Left hindlimb (tissue), 1 donor: ENCODE measurements at places on chromosomes 1 and 21.

DNA sequence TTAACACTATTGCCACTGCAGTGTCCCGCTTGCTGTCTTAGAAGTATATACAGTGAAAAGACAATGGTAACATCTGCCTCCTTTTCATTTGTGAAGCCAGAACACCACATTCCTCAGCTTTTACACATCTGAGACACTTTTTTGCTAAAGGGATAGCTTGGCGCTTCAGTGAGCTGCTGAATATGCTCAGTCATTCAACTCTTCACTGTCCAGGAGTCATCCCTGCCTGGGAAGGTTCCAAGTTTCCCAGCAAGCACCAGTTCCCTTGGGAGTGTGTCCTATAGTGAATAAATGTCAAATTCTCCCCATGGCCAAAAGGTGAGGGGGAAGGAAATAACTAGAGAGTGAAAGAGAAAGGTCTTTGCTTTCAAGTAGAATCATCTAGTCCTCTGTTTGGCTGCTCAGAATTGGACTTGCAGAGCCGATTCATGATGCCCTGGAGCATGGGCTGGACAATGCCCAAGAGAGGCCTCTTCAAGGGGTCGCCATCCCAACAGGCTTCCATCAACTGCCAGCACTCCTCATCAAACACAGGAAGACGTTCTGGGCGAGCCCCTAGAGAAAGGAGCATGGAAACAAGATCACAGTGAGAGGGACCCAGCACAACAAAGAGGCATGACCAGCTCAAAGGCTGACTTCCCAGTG lies 25.5 kb upstream of the RBBP5 start:
- DNase-seq: no peak

DNA sequence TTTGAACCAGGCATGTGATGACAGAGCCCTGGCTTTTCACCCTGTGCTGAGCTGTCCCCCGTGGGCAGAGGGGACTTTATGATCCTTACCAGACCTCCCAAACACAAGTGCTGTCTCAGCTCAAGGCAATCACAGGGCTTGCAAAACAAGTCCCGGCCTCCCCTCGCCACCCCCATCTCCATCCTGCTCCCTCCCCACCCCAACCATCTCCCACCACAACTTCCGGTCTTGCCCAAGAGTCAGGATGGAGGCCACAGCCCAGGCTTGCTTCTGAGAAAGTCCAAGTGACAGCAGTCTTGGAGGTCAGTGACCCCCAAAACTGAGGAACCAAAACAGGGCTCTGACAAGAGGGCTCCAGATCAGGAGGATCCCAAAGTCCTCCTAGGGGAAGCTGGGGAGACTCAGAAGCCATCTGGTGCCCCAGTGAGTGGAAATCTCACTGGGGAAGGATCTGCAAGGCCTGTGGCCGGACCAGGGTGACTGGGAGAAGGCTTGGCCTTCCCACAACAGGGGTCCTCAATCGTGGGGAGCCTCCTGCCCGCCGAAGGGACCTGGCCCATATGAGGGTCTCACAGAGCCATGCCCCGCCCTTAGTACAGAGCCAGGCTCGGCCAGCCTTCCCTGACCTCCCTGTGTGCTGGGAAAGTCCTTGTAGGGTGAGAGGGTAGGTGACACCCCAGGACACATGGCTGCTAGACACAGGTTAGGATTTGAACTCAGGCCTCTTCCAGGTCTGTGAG lies 4.5 kb upstream of the SDC3 start:
- DNase-seq: peak; percentile 63

DNA sequence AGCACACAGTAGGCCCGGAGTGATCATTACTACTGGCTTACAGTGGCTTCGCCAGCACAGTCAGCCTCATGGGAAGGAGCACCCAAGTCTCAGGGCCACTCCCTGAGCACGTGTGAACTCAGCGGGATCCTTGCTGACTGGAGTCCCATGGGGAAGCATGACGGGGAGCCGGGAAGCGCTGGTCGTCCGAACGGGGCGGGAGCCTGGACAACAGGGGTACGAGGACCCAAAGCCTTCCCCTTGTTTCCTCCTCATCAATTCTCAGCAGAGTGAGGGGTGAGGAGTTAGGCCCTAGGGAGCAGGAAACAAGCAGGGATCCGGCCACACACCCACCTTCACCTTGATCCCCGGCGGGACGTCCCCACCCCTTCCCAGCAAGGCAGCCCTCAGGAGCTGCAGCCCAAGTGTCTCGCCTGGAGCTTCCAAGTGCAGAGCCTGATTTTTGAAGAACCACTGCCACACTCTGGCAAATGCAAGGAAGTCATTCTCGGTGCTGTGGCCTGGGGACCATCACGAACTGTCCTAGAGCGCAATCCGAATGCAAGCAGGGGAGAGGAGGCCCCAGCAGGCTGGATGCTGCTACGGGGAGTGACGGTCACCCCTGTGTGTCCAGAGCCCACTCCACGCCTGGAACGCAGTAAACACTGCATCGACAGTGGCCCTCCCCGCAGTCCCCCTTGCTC lies 35.5 kb downstream of the TOMM20 start:
- DNase-seq: peak; percentile 77

DNA sequence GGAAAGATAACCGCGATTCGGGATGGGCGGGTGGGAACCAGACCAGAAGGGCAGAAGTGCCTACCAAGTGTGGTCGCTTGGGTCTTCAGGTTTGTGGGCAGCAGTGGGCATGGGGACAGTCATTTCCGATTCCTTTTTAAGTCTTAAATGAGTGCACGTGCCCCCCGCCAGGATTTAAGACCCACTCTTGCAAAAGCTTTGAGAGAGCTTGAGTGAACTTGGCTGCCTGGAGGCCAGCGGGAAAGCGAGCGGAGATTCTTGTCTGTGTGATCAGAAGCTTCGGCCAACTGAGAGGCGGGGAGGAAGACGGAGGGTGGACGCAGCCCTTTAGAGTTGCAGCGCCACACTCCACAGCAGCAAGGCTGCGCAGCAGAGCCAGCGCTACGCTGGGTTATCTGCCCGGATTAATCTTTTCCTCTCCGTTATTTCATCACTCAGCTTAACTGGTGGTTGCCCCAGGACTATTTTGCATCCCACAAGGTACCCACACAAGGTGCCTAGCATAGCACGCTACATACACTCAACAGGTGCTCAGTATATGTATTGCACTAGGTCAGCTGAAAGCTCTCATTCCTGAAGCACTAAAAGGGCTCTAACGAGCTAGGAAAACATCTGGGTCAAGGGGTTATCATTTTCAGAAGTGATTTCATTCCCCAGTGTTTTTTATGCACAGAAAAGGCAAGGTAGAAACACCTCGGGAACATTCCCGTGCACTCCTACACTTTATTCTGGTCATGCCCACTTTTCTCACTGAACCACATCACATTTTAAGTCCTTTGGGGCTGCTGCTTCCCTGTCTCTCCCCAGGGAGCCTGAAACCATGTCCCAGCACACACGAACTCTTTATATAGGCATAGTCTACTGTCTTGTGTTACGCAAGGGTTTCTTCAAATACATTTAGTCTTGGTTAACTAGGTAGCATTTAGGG lies 1.5 kb upstream of the BATF3 start:
- DNase-seq: peak; percentile 56

GRCh38 chr1:232036181-232036933 lies 409.8 kb downstream of the DISC1 start:
- no peak for DNase-seq

GRCh38 chr1:54199151-54199764 lies 572 bp downstream of the CYB5RL start:
- DNase-seq: no peak

GRCh38 chr1:33872275-33872674 lies 8.4 kb downstream of the HMGB4 start:
- DNase-seq: no peak

DNA sequence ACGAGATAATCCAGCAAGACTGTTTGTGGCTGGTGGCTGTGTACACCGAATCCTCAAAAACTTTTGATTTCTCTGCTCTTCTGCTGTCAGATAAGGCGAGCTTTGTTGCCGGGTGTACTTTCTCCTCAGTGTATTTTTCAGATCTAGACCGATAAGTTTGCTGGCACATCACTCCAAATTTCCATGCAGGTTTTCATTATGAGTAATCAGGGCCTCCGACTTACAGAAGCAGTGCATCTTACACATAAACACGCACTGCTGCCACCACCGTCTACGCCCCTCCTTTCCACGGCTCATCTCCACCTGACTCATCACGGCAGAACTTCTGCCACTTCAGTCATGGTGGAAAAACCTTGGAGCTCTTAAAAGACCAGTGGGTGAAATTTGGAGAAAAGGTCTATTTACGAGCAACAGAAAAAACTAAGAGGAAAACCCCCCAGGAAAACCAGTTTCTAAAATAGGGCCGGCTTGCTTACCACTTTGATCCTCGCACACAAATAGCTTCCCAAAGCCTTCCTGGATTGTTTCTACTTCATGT lies 7.7 kb downstream of the ZBTB21 start:
- DNase-seq: no peak

DNA sequence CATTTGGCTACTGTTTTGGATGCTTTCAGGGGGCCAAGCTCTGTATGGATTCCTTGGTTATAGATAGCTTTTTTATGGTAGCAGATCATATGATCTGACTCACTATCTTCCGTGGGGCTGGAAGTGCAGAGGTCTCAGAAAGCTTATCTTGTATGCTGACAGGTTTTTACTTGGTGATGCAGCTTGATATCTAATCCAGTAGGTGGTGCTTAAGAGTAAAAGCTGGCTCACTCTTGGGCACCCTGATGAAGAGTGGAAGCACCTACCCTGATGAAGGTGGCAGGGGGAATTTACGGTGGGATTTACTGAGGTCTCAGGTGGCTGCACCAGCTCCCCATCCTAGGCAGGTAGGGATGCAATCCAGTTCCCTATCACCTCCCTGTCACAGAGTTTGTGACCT lies 151.2 kb downstream of the PTBP2 start:
- no peak for DNase-seq

DNA sequence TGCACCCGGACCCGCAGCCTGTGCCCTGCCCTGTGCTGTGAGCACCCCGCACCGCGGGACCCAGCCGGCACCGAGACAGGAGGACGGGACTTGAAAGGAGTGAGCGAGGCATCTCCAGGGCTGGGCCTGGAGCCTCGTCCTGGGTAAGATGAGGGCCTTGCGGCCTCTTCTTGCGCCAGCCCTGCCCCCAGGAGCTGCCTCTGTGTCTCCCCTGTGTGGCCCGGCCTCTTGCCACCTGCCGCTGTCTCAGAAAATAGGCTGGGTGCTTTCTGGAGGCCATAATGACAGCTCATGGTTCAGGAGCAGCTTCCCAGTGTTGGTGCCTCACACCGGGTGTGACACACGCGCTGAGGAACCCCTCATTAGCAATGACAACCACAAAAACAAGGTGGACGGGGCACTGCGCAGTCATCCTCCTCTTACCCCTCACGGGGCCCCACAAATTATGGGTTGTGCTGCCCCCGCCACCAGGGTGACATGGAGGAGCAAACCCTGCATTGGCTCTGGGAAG lies 161.5 kb upstream of the C1orf174 start:
- DNase-seq: no peak

DNA sequence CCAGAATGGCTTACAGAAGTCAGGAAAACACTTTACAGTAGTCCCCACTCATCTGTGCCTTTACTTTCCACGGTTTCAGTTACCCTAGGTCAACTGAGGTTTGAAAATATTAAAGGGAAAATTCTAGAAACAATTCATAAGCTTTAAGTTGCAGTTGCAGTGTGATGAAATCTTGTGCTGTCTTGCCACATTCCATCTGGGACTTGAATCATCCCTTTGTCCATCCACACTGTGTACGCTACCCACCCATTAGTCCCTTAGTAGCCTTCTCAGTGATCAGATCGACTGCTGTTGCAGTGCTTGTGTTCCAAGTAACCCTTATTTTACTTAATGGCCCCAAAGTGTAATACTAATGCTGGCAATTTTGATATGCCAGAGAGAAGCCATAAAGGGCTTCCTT lies 30.5 kb downstream of the ZCCHC17 start:
- no peak for DNase-seq

DNA sequence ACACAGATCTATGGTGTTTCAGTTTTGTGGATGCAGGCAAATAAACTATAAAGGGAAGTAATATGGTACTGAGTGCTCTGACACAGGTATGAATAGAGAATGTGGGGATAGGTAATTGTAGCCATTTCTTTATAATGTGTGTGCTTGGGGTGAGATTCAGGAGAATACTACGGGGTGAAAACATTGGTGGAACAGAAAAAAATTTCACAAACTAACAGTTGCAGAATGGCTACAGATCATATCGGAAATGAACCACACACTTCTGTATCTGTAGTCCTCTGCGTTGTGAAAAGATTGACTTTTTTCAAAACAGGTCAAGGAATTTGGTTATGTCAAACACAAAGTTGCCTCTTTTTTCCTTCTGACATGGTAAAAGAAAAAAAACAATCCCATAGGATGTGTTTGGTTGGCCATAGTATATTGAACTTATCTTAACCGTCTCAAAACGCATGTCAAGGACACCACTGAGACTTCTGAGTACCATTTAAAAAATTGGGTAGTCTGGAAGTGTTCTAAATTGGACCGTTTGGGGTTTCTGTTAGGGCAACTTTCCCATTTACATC lies 1.1 kb upstream of the CDC73 start:
- no peak for DNase-seq

- no peak for DNase-seq
Observed at GRCh38 chr1:158025576-158026230, 32.3 kb downstream of the KIRREL1 start.

- no peak for DNase-seq
Observed at GRCh38 chr1:93997756-93998155, 88.5 kb upstream of the GCLM start.

GRCh38 chr1:229753764-229754551 lies 127.9 kb downstream of the URB2 start:
- DNase-seq: no peak

DNA sequence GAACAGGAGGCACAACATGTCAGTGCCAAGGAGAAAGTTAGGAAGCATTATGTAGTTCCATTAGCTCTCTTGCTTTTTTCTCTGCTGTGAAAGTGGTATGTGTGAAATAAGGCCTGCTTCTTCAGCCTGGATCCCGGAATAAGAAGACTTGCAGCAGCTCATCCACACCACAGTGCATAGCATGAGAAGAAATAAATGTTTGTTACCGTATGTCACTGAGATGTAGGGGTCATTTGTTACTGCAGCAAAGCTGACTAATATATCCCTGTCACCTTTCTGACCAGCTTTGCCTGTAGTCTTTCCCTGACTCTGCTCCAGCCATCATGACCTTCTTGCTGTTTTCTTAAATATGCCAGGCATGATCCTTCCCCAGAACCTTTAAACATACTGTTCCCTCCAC lies 20.5 kb upstream of the MCOLN3 start:
- DNase-seq: no peak

- no peak for DNase-seq
Observed at GRCh38 chr1:163512349-163512989, 190.7 kb downstream of the NUF2 start.

- no peak for DNase-seq
Observed at GRCh38 chr1:243433737-243434370, 178.0 kb downstream of the SDCCAG8 start.

DNA sequence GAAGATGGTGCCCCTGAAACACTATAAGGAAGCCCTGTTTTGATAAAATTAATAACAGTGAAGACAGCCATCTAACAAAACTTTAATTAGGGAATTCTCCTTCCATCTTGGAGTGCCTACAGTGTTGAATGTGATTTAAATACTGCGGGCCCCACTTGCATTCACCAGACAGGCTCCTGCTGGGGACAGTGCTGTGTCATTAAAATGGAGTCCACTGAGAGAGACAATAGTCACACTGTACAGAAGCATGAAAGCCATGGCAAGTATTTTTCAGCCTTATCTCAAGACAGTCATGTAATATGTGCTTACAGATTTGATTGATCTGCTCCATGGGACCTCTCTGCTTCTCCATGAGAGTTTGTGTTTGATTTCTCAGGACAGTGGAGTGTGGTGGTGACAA lies 29.7 kb upstream of the ZBTB18 start:
- no peak for DNase-seq
